ENCODE measurements at places on chromosomes 11 and 22.

DNA sequence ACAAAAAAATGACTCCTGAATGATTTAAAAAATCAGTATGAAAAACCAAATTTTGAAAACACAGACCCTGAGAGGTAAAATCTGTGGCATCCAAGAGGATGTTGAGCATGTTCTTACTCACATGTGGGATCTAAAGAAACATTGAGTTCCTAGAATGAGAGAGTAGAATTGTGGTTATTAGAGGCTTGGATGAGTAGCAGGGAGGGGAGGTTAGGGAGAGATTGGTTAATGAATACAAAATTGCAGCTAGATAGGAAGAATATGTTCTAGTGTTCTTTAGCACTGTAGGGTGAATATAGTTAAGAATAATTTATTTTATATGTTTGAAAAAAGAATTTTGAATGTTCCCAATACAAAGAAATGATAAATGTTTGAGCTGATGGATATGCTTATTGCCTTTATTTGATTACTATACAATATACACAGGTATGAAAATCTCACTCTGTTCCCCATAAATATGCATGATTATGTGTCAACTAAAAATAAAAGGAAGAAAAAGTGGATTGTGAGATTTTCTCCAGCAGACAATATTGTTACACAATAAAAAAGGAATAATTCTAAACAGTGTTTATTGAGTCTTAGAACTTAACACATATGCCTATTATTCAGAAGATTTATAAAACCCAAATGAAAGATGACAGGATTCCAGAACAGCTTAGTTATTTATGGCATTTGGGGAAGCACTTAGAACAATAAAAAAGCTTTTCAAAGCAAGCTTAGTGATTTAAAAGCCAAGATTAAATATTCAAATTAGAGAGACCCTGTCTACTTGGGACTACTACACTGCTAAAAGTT is 28.7 kb downstream of the MS4A2 start:
- DNase-seq = no peak

GRCh38 chr11:118247041-118247440 is 5.1 kb downstream of the MPZL3 start:
- no peak for DNase-seq

- DNase-seq = no peak
These were observed 162.3 kb downstream of the LARGE1 start for GRCh38 chr22:33757802-33758483.

- DNase-seq = no peak
These were observed 331.1 kb upstream of the B3GAT1 start for GRCh38 chr11:134742956-134743819.

GRCh38 chr22:28414913-28415312 is 264.7 kb downstream of the TTC28 start:
- DNase-seq = no peak

- peak; percentile 18 for DNase-seq
These were observed 12.5 kb upstream of the TCF20 start for GRCh38 chr22:42282943-42283277.

GRCh38 chr11:96158126-96158525 is 184.9 kb downstream of the MAML2 start:
- no peak for DNase-seq

- no peak for DNase-seq
These were observed 40.3 kb upstream of the OR5D13 start for GRCh38 chr11:55732936-55733335.

- DNase-seq = no peak
These were observed 19.7 kb downstream of the OR51E2 start for GRCh38 chr11:4677948-4678347.

GRCh38 chr11:130611791-130612251 is 163.4 kb downstream of the ADAMTS15 start:
- DNase-seq = no peak

- no peak for DNase-seq
These were observed 47.3 kb upstream of the TMEM45B start for GRCh38 chr11:129768356-129768755.

DNA sequence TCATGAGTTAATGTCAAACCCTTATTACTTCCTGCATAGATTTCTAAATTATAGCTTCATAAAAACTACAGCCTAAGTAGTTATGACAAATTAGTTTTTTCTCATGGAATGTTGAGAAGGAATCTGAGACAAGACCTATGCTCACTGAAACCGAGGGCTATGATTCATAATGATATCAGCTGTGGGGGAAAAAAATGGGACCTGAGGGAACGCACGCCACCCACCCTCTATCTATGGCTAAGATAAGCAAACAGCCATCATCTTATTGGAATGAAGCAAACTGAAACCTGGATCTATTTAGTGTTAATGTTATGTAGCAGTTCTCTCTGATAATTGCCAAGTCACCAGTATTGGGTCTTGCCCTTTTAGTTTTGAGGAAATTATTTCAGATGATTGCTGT is 906.9 kb upstream of the RAG2 start:
- no peak for DNase-seq

DNA sequence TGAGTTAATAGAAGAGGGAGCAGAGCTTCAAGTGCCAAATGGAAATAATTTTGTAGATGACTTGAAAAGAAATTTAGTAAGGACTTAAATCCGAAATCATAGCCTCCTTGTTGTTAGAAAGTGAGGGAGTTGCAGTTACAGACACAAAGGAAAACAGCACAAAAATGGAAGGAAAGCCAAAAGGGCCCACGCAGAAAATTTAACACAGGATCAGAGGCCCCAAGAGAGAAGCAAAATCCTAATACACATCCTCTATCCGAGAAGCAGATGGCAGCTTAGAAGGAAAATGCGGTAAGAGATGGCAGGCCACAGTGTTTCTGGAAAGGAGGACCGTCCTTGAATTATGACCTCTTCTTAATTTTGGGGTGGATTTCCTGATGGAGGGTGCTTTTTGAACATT is 48.7 kb upstream of the SYT13 start:
- no peak for DNase-seq

- no peak for DNase-seq
These were observed 28.7 kb downstream of the CEP164 start for GRCh38 chr11:117356126-117356890.

GRCh38 chr11:92964471-92964870 is 5.0 kb upstream of the MTNR1B start:
- DNase-seq = no peak

DNA sequence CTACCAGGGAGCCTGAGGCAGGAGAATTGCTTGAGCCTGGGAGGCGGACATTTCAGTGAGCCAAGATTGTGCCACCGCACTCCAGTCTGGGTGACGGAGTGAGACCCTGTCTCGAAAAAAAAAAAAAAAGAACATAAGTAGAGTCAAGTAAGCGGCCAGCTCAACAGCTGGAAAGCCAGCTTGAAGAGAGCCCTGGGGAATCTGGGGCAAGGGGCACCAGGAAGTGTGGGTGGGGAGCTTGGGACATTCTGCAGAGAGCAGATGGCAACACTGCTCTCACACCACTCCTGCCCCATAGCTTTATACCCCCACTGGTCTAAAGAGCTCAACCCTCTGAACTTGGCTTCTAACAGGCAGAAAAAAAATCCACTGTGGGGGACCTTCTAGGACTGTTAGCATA is 505.6 kb downstream of the BUD13 start:
- DNase-seq = no peak

DNA sequence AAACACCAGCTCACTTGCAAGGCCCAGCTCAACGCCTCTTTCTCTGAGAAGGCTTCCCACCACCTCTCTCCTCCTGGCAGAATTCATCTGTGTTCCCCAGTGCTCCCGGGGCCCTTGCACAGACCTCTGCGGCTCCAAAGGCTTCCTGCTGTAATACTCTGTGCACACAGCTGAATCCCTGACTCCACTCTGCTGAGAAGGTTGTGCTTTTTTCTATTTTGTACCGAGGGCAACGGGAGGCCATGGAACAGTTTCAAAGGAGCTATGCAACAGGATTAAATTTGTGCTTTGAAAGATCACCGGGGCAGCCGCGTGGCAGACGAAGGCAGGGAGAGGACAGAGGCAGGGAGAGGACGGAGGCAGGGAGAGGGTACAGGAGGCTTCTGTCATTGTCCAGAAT is 49.2 kb upstream of the SYT7 start:
- no peak for DNase-seq

DNA sequence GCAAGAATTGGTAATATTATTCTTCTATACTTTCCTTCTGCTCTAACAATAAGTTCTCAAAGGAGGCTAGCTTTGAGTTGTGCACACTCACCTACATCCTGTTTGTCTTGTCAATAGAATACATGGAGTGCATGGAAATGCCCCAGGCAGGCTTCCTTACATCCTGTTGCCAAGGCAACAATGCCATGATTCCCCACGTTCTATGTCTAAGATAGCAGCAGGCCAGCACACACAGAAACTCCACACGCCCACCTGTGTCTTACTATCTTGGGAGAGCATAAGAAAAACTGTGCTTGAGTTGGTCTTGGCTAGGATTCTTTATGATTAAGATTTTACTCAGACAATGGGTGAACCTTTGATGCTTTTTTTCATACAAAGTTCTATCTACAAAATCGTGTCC is 379.2 kb downstream of the AASDHPPT start:
- DNase-seq = no peak

GRCh38 chr11:110177086-110177456 is 83.9 kb downstream of the ZC3H12C start:
- no peak for DNase-seq

DNA sequence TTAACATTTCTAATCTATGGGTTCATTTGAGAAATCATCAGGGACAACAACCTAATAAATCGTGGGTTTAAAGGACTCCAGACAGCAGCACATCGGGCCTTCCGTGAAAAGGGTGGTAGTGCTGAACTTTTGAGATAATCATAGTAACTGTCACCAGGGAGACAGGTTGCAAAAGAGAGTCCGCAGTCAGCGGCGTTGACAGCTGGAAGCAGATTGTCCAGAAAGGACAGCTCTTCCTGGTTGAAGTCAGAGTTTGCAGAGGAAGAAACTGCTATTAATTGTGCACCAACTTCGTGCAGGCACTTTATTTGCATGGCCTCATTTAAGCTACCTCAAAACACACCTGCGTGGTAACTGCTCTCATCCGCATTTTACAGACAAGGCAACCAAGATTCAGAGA is 20.5 kb upstream of the ISX start:
- no peak for DNase-seq

- DNase-seq = no peak
These were observed 80.4 kb downstream of the BARX2 start for GRCh38 chr11:129455756-129456655.

DNA sequence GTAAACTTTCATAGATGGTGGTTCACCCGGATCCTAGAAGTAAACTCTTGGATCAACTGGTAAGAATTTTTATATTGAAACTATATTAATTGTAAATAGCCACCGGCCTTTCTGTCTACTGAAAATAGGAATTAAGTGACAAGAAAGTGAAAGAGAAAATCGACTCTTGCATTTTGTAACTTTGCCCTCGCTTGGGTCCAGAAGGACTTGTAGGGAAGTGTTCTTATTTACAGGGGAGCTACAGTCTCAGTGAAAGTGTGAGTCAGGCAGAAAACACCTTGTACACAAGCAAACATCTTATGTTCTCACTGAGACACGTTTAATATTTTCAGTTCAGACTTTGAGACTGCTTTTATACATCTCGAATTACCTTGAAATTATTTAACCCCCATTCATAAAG is 238.9 kb downstream of the BLID start:
- DNase-seq = no peak

DNA sequence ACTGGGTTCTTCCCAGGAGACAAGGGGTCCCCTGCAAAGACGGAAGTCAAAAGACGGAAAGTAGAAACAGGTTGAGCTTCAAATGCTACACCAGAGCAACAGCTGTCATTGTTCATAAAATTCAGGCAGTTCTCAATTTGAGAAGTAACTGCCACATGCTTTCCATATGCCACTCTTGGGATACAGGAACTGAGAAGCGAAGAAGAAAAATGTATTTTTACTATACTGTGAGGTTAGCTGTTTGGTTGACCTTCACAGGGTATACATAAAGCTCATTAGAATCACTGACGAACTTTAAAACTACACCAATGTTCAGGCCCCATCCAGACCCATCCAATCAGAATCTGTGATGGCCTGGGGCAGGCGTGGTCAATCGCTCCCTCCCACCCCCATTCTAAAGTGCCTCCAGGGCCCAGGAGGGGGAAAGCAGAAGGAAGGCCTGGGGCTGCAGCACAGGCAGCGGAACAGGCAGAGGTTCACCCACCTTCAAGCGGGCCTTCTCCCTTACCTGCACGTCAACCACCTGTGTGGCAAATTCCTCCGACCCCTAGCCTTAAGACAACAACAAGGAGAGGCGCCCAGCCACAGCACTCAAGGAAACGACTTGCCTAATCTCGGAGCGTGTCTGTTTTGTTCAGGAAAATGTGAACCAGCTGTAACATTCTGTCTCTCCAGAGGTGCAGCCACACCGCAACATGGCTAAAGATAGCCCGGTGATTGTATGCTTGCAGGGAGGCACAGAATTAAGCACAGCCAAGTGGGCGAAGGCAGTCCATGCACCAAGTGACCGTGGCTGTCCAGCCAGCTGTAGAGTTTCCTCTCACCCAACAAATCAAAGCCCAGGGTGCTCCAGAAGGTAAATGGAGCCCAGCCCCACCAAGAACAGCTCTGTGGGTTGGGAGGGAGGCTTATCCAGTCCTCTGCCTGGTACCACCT is 82.6 kb downstream of the MICAL3 start:
- DNase-seq = no peak

Measured in inflammatory macrophage treated with lipopolysaccharide for 1 hour (primary cell).